Heart right ventricle (tissue), 16 donors: ENCODE measurements at places on chromosomes 3 and 15. TPM values are rescaled to one million over a fixed set of nuclear protein-coding genes. Genes with fewer than 3 reads are reported as not detected.

DNA sequence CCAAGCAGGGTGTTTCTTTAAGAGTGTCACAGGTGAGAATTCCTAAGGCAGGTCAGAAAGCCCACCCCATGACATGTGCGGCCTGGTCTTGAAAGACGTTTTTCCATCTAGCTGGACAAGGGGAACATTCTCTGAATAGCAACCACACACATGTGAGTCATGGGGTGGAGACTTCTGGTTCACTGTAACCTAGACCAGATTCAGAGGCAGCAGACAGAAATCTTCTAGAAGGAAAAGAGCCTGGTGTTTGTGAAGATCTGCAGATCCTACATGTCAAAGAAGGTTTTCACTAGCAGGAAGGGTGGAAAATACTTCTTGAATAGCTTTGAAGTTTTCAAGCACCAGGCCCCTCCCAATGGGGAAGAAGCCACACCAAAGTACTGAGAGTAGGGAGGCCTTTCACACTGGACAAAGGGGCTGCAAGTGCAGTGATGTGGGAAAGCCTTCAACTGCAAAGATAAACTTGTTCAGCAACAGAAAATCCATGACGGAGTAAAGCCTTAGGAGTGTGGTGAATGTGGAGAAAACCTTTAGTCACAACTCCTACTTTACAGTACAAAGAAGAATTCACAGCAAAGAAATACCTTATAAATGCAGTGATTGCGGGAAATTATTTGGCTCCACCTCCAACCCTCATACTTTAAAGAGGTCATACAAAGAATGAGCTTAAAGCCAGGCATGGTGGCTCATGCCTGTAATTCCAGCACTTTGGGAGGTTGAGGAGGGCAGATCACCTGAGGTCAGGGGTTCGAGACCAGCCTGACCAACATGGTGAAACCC is 17.6 kb downstream of the ADAM10 start:
- DNase-seq = no peak

- no peak for DNase-seq
Measured at GRCh38 chr15:31557899-31558298, 231.3 kb downstream of the KLF13 start.

- DNase-seq = no peak
Measured at GRCh38 chr3:141710888-141711616, 27.0 kb upstream of the RNF7 start.

DNA sequence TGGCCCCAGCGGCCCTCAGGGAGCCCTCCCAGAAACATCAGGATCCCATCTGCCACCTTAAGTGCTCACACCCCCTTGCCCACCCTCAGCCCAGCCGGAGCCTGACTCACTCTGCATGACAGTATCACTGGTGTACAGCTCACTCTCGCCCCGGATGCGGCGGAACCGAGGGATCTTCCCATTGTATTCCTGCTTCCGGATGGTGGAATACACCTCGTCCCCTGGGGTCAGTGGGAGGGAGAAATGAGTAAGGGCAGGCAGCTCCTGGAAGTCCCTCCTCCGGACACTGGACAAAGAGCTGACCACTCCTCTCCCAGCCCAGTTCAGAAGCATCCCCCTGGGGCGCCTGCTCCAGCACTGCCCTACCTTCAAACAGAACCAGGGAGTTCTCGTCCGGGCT is 16.5 kb downstream of the SEMA7A start:
- peak; percentile 33 for DNase-seq

GRCh38 chr15:75815811-75816719 is 27.2 kb upstream of the UBE2Q2 start:
- no peak for DNase-seq

DNA sequence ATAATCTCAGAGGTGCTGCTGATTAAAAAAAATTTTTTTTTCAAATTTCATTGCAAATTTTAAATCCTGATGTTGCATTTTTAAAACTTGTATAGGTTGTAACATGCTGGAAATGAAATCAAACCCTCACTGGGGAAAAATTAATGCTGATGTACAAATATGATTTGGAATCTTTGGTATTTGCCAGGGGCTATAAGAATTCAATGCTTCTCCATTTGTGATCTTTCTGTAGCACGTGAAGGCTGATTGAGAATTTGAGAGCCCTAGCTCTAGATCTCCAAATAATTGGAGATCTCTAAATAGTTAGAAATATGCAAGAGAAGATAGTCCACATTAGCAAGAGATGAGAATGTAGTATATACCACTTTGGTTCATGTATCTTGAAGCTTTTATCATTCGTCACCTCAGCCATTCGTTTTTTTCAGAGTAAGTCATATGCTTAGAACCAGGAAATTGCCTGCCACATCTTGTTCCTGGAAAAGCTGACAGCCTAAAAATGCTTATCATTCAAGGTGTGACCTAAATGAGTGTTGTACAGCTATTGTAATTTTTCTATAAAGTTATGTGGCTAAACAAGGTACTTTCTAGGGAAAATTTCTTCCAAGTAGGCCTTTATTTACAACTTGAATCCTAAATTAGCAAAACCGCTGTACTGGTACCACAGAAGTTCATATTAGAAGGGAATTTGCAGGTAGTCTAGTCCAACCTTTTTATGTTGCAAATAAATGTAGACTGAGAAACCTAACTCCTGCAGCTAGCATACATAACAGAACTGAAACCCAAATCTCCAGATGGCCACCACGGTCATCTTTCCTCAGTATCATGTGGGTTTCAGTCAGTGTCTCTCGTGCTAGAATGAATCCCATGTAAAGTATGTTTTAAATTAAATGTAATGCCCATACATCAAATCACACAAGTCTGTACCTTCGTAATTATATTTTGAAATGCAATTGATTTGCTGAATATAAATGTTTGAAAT is 48.5 kb downstream of the FNDC3B start:
- no peak for DNase-seq

DNA sequence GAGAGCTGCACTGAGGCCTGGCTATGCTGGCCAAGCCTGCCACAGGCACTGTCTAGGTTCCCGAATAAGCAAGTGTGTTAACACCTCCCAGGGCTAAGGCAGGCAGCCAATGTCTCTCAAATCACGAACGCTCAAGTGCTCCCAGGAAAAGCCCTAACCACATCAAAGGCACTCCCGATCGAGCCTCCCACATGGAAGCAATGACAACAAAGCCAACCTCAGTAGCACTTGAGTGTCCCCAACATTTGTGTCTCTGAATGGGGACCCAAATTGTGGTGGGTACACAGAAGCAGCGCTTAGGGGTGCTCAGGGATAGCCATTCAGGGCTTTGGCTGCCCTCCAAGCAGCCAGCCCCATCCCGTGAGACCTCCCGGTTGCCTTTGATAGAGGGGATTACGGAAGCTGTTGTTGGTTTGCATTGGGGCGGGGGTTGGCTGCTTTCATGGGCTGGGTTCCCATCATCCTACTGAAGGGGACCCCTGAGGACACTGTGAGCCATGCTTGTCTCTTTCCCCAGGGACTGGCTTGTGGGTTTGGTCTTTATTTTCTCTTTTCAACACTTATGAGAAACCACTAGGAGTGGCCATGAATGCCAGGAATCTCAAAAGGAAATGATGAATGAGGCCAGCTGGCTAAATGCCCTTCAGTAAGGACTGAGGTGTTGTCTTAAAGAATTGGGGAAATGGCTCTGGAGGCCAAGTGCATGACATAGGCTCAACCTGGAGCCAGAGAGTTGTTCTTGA is 234.1 kb upstream of the FEZF2 start:
- DNase-seq = peak; percentile 62

GRCh38 chr15:39495871-39496840 is 84.7 kb upstream of the THBS1 start:
- DNase-seq = no peak

DNA sequence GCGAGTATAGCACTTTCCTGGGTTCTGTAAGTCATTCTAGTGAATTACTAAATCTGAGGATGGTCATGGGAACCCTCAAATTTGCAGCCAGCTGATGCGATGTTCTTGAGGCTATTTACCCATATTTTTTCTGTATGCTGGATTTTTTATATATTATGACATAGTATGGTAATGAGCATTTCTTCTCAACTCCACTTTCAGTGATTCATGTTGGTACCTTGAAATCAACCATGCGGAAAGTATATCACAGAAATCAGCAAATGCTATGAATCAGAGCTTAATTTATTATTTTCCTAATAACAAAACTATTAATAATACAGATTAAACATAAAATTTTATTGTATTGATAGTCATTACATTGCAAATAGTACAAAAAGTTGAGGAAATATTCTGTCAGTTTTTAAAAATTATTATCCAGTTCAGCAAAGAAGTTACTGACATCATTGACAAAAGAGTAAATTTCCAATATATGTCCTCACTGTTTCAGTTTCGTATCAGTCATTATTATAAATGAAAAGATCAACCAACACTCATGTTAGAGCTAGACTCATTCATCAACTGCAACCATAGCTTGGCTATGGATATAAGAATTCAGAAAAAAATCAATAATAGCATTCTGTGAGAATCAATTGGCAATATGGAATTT is 164.3 kb upstream of the SETMAR start:
- DNase-seq = no peak

DNA sequence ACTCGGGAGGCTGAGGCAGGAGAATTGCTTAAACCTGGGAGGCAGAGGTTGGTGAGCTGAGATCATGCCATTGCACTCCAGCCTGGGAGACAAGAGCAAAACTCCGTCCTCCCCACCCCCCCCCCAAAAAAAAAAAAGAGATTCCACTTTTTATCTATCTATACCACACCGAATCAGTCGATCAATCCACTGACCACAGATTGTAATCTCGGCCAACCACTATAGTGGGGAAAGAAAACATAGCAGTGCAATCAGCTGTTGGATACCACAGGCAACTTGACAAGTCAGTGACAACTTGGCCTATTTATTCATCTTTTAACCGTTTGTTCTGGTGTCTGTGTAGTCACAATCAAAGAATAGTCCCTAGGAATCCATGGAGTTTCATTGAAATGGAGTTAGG is 299.2 kb downstream of the FHIT start:
- DNase-seq = no peak

DNA sequence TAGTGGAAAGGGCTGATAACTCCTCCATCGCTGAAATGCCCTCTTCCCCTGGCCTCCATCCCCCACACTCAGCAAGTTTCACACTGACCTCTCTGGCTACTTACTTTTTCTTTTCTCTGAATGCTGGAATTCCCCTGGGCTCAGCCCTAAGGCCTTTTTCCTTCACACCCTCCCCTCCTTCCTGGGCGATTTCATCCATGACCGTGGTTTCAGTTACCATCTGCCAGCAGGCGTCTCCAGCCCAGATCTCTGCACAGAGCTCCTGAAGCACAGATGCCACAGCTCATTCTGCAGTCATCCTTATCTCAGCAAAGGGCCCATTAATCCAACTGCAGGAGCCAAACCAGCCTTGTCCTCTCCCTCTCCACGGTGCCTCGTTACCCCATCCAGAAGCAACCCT is 114.0 kb downstream of the RFTN1 start:
- peak; percentile 29 for DNase-seq

- DNase-seq = no peak
Measured at GRCh38 chr15:70585707-70586034, 177.7 kb downstream of the UACA start.

DNA sequence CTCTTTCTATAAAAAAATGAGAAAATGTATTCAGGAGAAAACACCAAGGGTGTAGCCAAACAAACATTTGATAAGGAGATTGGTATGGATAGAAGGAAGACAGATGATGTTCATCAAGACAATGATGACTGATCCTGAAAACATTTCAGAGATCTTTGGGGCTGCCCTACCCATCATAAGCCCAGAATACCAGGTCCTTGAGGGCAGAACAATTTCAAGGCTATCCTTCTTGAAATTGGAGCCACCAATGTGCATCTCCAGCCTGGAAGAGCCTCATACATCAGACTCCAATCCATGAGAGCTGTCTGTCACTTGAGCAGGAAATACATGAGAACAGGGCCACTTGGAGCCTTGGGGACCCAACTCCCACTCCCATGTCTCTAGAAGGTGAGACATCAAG is 89.5 kb upstream of the ANKRD28 start:
- DNase-seq = no peak

GRCh38 chr3:122255757-122256439 is 69.2 kb upstream of the CSTA start:
- DNase-seq = no peak

- no peak for DNase-seq
Measured at GRCh38 chr15:25728816-25729215, 134.3 kb downstream of the ATP10A start.

GRCh38 chr3:116057400-116058006 is 387.8 kb downstream of the LSAMP start:
- DNase-seq = no peak

DNA sequence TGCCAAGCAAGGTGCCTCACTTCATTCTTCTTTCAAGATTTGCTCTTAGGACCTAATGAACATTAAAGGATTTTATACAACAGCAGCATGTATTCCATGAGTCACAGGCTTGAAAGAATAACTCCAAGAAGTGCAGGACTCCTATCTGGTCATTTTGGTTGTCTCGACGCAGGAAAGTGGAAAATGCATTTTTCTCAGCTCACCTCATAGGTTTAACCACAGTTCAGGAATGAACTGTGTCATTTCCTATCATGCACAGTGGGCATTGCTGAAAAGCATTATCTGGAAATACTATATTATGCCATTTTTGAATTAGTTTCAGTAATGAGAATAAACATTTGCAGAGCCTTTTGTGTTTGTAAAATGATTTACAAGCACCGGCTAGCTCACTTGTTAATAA is 98.7 kb upstream of the BFSP2 start:
- DNase-seq = no peak

- DNase-seq = no peak
Measured at GRCh38 chr3:115704661-115705338, 81.5 kb downstream of the GAP43 start.

DNA sequence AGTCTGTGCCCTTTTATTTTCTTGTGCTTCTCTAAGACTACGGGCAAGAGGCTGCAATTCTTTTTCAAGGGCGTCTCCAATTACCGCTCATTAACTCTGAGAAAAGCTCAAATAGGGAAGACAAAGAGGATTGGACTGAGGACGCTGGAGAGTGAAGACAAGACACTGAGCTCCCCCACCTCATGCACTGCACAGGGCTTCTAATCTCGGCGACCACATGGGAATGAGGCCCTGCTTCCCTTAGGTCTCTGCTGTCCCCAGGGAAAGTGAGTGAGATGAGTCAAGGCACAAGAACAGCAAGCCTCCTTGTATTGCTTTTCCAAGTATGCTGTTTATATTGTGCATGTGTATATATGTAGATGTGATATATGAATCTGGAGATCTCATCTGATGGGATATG is 392.2 kb upstream of the CFAP20DC start:
- no peak for DNase-seq

DNA sequence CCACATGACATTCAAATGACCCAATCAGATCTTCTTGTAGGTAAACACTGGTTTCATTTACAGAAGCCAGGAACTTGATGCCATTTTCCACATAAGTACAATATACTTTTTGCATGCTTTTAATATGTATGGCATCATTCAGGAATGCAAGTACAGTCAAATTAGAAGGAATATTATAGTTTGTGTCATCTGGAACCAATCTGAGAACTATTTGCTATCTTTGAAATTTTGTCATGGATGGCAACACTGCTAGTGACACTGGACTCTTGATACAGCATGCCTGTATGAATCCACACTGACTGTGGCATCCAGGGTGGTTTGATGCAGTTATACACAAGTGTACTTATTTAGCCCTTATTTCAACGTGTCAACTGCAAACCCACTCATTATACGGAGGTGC is 141.6 kb downstream of the EBLN2 start:
- no peak for DNase-seq

FBXL2 gene
- total RNA-seq = 3.1 TPM

ZKSCAN7 gene
- 2.4 TPM for total RNA-seq

ITIH1 gene
- not detected for total RNA-seq

GOLGA8J gene
- total RNA-seq = not detected

GP5 gene
- total RNA-seq = 0.09 TPM

DAZL gene
- not detected for total RNA-seq

BSN gene
- total RNA-seq = 0.28 TPM
